Activated CD4-positive, alpha-beta T cell treated with anti-CD3 and anti-CD28 coated beads, Interleukin-2, amount 50 U/mL, for 4 hours (primary cell): ENCODE measurements at places on chromosomes 4 and X.

GRCh38 chr4:5114950-5115349 is 63.7 kb downstream of the STK32B start:
- DNase-seq, result no peak

DNA sequence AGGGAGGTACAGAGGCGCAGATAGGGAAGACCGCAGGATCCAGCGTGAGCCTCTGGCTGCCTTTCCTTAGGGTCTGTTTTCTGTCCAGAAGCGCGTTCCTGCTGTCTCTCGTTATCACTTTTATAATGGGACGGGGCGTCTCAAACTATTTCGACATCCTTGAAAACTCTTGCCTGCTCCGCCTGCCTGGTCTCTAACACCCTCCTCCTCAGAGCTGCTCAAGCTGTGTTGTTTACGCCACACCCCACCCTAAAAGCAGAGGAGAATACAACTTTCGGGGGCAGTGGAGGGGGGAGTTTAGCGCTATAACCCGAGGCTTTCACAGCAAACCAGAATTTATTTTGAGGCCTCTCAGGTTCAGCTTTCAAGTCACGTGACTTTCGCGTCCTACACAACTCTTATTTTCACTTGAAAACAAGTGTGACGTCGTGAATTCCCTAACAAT is 646 bp upstream of the FAM3A start:
- no peak for DNase-seq

- no peak for DNase-seq
Observed at GRCh38 chrX:116238093-116238492, 67.5 kb downstream of the AGTR2 start.

- DNase-seq, result no peak
Observed at GRCh38 chr4:173403051-173403450, 4.1 kb upstream of the SCRG1 start.

- no peak for DNase-seq
Observed at GRCh38 chrX:38151441-38151840, 69.2 kb downstream of the SRPX start.

- no peak for DNase-seq
Observed at GRCh38 chrX:12721042-12721441, 70.2 kb upstream of the PRPS2 start.

DNA sequence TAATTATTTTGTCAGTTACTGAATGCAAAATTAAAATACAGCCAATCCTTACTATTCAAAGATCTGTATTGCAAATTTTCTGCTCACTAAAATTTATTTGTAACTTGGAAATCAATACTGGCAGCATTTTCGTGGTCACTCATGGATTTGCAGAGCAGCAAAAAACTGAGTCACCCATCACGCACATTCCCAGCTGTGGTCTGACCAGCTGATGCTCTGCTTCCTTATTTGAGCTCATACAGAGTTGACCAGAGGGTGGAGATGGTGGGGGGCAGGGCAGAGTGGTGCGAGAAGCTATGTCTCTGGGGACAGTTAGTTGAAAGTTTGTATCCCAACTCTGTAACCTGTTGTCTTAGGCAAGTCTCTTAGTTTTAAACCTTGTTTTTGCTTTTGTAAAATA is 214.8 kb downstream of the SPCS3 start:
- DNase-seq, result no peak

DNA sequence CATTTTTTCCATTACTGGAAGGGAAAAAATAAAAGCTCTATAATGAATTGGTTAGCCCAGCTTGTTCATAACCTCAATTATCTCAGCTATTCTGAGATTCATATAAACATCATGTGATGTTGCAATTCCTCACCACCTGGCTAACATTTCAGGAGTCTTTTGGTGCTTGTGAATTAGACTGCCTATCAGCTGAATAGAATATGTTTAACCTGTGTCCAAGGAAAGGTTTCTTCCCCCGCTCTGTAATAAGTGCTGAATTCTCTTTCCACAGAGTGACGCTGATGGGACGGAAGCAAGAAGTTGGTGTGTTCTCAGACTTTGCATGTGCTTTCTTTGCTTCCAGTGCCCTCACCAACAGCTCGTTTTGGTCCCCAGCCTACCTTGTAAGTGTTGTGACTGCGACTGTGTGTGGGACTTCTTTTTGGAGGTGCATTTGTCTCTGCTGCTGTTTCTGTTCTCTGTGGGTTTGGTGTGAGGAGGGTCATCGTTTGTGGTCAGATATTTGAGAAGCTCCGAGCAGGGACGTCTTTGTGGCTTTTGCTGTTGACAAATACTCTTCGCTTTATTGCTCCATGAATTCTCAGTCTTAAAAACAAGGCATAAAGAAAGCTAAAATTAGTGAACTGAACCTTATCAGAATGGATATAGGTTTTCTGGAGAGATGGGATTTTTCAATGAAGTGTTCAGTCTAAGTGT is 61.7 kb downstream of the PPARGC1A start:
- no peak for DNase-seq

DNA sequence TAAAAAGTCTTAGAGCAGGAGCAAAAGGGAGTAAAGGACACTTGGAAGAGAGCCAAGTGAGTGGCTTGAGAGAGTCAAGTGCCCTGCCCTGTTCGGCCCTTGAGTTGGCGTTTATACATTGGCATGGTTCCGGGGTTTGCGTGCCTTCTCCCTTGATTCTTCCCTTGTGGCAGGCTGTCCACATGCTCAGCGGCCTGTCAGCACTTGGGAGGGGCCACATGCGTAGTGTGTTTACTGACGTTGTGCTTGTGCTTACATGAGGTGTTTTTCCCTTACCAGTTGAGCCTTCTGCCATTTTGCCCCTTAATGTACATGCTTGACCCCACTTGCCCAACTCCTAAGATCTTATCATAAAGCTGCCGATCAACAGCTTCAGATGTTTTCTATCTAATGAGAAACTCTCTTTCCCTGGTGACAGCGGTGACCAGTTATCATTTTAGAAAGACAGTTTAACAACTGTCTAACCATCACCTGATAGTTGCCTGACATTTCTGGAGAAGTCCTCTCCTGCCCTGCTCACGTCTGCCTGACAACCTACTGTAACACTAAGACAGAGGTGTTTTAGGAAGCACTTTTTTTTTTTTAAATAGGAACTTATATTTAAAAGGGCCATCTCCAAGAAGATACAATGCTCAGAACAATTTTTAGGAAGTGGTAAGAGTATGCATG is 49.5 kb upstream of the GC start:
- no peak for DNase-seq

- no peak for DNase-seq
Observed at GRCh38 chrX:21993265-21993664, 38.9 kb upstream of the PHEX start.

- no peak for DNase-seq
Observed at GRCh38 chr4:151227172-151227571, 49.8 kb upstream of the PRSS48 start.

DNA sequence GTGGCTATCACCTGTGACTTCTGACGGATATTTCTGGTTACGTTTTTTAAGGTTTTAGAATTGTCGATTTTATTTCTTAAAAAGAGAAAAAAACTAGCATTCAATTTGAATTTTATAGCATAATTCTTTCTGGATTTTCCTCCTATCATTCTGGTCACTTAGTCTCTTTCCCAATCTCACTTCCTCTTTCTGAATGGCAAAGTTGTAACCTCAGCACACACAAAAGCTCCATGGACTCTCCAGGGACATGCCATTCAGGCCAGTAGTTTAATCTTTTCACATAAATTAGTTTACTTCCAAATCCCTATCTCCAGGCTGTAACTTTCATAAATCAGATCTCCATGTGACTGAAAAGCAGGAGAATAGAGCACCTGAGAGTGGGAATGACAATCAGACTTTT is 110.7 kb downstream of the ARAP2 start:
- DNase-seq, result no peak

DNA sequence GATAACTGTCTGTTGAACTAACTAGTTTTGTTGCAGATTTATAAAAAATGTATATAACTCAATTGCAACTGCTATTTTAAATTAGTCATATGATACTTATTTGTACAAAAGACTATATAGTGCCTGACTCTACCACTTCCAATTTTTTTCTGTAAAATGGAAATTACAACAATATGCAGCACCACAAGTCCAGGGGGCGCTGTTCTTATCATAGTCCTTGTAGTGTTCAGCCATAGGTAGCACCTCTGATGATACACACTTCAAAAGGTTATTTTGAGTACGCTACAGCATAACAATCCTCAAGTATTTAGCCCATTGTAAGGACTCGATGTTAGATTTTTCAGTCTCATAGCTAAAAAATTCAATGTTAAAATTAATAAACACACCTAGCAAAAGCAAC is 174.9 kb downstream of the CORIN start:
- no peak for DNase-seq

DNA sequence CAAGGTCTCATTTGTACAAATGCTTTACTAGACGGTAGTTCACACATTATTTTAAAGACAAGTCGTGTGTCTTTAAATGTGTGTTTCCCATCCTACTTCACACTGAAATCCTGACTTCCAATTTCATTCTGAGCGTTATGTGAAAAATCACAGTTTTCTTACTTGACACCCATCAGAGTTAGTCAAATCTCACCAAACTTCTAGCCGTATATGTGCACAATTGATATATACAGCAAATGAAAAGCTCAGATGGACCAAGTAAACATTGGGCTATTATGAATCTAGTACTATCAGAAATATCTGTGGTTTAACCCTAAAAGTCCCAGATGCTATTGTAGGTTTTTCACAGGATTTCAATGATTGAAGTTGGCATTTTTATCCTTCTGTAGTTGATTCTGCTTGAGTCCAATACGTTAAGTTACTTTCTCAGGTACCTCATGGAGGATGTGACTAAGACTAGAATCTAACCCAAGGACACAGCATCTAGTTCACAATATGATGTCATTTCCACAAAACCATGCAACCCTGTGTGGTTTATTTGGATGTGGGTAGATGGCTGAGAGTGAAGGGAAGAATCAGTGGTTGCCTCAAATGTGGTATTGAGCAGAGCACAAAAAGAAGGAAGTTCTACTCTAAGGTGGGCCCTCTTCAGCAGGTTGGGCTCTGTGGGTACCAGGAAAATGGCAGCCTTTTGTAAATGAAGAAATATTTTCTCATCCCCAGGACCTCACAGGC is 22.1 kb upstream of the TRIM60 start:
- DNase-seq, result no peak

- DNase-seq, result no peak
Observed at GRCh38 chrX:50769389-50770063, 44.5 kb downstream of the SHROOM4 start.

DNA sequence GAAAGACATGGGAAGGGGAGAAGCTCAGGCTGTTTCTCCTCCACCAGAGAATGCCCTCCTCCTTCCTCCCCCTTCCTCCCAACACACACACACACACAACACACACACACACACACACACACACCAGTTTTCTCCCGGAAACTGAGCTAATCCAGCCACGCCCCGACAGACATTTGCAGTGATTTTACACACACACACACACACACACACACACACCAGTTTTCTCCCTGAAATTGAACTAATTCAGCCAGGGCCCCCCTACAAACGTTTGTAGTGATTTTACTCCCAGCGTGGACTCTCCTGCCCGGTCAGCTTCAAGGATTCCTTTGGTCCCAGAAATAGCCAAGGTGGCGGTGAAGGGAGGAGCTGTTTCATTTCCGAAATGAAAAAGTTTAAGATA is 32.9 kb upstream of the STX18 start:
- no peak for DNase-seq

GRCh38 chrX:94576367-94577004 is 902.5 kb downstream of the FAM133A start:
- no peak for DNase-seq

GRCh38 chrX:49291615-49292337 is 11.7 kb upstream of the GAGE10 start:
- peak; percentile 65 for DNase-seq

DNA sequence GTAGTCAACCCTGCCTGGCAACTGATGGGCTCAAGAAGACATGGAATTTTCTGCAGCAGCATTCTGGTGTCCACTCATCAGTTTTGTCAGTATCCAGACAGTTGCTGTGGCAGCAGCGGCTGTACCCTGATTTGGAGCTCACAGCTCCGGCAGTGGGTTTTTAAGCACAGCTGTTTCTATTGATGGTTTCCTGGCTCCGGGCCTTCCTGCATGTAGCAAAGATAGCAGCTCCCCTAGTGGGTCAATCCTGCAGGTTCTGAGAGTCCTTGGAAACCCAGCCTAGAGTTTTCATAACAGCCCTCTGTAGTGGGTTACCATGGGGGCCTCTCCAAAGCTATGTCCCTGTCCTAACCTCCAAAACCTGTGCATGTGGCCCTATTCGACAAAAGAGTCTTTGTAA is 84.0 kb upstream of the ATP6AP2 start:
- DNase-seq, result no peak

DNA sequence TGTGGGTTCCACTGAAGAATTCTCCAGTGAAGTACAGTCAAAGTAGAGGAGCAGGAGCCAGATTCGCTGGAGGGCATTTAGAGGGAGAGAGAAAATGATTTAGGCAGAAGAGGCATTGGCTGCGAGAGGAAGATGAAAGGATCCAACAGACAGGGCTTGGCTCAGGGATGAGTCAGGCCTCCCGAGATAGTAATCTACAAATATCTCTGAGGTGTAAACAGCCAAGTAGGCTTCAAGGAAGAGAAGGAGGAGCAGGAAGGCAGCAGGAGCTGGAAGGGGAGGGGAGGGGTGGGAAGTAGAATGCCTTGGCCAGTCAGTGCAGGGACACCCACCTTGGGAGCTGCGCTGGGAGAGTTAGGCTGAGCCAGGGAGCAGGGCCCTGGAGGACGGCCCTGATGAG is 55.5 kb downstream of the PJA1 start:
- no peak for DNase-seq

- no peak for DNase-seq
Observed at GRCh38 chr4:72006586-72006985, 25.2 kb upstream of the NPFFR2 start.

- no peak for DNase-seq
Observed at GRCh38 chrX:38879631-38880220, 78.5 kb downstream of the MID1IP1 start.

DNA sequence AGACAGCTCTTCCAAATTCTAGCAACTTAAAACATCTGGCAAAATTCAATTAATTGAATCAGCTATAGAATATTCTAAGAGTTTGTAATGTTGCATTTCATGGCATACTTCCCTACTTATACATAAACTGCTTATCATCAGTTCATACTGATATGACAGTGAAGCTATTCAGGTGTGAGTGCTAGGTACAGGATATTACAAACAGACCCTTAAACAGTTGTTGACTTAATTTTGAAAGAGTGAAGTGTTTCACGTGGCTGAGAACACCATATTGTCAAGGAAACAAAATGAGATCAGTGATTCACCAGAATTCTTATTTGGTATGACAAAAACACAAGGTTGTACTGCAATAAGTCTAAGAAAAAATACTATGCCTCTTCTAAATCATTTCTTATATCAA is 27.4 kb downstream of the CENPU start:
- DNase-seq, result no peak

GRCh38 chr4:46425775-46426400 is 36.0 kb upstream of the GABRA2 start:
- no peak for DNase-seq

DNA sequence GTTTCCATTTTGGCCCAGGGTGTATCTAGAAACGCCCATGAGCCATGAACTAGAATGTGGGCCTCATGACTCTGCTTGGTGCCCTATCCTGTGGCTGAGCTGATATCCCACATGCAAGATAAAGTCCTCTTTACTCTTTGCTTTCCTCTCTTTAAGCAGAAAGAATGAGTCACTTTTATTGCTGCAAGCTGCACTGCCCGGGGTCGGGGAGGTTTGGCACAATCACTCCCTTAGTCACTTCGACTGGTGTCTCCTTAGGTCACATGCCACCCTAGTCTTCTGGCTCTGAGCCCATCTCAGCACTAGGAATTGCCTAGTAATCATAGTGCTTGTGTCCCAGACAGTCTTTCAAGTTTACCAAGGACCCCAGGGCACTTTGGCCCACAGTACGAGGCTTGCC is 75.1 kb upstream of the CXorf66 start:
- no peak for DNase-seq
